GF-D8 (cell line): ENCODE measurements at places on chromosomes 12 and 14.

DNA sequence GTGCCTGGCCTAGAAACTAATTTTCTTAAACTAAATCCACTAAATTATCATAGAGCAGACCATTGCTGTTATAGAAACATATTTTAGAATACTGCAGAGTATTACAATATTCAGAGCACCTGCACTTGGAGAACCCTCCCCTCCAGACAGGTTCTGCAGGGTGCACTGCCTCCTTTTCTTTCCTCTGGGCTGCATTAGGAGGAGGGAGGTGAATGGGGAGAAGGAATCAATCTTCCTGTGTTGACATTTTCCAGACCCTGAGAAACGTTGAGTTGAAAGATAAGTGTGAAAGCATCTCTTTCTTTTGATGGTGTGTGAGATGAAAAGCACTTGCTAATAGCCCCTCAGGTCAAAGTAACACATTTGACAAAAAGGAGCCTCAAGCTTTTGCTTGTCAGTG, 7.3 kb downstream of the SYNE2 start:
- DNase-seq = no peak

GRCh38 chr12:119841433-119842210, 35.5 kb downstream of the CIT start:
- no peak for DNase-seq

DNA sequence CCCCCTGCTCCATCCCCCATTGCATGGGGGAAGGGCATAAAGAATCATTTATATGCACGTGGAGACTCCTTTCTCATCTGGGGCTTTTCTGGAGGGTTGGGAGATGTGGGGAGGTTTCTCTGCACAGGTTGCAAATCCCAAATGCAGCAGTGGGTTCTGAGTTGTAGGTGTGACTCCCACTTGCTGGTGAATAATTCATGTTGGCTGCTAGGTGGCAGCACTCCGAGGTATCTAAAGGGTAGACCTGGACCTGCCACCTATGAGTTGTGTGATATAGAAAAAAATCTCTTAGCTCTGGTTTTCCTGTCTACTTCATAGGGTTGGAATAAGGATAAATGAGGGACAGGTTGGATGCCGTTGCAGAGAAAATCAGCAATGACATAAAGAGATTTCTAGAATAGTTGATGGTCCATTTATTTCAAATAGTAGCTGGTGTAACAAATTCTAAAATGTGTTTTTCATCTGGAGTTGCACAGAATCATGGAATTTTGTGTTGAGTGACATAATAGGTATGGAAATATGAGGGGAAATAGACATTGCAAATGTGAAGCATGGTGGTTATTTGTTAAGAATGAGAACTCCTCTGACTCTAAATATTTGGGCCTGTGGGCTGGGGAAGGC, 4.6 kb downstream of the MARCHF9 start:
- DNase-seq = no peak

GRCh38 chr14:84882830-84883229, 647.1 kb upstream of the FLRT2 start:
- DNase-seq = no peak

DNA sequence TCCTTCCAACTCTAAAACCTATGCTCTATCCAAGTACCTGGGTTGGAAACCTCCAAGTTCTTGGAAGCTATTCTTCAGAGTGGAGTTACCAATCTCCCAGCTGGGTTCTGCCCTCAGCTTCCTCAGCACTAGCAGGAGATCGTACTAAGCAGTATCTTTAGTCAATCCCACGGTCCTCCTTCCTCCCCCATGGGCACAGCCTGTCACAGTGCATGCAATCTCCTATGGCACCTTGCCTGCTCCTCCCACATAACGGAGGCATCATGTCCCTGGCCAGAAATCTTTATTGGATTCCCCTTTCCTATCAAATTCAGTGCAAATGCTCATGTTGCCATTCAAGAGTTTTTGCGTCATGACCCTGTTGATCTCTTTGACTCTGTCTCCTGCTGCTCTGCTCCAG, 5.4 kb upstream of the LPAR5 start:
- DNase-seq = no peak

GRCh38 chr12:15013634-15014179, 40.9 kb downstream of the PDE6H start:
- no peak for DNase-seq

GRCh38 chr12:12336049-12336411, 14.0 kb downstream of the MANSC1 start:
- DNase-seq = no peak
